ENCODE measurements at places on chromosomes 7 and 10. TPM values are rescaled to one million over a fixed set of nuclear protein-coding genes. Genes with fewer than 3 reads are reported as not detected.
A peak's percentile ranks its signal among the peaks of the same experiment; 100 is the strongest.

Gene CLDN4
- total RNA-seq: 29.5 TPM

GRCh38 chr7:121313220-121313792 lies 15.5 kb upstream of the WNT16 start:
- no peak for DNase-seq

Gene NPFFR1
- not detected for total RNA-seq

DNA sequence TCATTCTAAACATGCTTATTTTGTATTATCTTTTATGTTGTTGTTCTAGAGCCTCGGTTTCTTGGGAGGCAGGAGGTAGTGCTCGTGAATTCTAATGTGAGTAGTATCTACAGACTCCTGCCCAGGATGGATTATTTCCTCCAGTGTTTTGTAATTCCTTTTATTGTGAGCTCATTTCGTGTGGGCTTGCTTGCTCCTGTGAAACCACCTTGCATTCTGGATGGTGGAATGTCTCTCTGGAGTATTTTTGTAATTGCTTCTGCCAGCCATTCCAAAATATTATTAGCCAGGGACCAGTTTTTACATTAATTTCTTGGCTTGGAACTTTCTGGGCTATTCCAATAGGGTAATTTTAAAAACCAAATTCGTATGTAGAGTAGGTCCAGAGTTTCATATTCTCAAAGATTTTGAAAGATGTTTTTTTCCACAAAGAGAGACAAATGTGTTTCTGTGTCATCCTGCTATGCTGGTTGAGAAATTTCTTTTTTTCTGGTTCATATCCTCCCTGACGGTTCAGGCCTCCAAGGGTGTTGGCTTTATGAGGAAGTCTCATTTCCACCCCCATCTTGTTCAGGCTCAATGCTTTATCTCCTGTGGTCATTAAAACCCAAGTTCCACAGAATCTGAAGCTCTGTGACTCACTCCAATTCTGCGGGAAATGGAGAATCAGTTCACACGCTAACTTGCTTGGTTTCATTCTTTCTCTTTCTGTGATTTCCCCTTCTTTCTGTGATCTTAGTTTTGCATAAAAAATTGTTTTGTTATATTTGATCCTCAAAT lies 41.7 kb upstream of the CALD1 start:
- DNase-seq: no peak

DNA sequence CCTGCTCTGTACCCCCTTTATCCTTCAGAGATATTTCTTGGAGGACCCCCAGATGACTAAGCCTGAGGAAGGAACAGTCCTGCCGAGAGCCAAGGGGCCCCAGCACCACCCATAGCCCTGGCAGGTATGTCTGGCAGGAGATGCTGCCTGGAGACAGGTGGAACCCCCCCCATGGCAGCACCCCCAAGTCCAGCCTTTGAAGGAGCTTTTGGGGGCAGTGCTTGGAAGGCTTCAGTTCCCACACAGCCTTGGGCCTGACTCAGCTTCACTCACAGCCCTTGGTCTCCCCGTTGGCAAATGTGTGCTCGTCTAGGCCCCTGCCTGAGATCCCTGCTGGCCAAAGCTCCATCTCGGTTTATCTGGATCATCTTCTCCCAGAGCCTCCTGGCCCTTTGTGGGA lies 23.0 kb upstream of the PCBD1 start:
- DNase-seq: no peak

Gene LIPF
- not detected for total RNA-seq

- DNase-seq: no peak
Measured at GRCh38 chr7:139629392-139630082, 106.1 kb downstream of the CLEC2L start.

GRCh38 chr10:48552946-48553564 lies 51.8 kb downstream of the ARHGAP22 start:
- peak; percentile 60 for DNase-seq

DNA sequence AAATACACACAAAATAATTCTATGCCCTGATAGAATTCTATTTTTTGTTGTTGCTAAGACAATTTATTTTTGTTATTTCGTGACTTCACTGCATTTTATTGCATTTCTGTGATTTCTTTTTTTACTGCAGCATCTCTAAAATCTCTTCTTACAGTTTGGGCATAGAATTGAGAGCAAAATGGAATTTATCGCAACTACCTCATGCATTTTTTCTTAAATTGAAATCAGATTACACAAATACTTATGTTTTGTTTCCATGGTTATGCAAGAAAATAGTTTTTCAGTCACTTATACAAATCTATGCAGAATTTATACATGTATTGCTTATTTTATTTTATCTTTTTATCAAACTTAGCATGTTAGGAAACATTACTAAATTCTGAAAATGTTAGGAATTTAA lies 781.8 kb upstream of the LRRTM3 start:
- no peak for DNase-seq

DNA sequence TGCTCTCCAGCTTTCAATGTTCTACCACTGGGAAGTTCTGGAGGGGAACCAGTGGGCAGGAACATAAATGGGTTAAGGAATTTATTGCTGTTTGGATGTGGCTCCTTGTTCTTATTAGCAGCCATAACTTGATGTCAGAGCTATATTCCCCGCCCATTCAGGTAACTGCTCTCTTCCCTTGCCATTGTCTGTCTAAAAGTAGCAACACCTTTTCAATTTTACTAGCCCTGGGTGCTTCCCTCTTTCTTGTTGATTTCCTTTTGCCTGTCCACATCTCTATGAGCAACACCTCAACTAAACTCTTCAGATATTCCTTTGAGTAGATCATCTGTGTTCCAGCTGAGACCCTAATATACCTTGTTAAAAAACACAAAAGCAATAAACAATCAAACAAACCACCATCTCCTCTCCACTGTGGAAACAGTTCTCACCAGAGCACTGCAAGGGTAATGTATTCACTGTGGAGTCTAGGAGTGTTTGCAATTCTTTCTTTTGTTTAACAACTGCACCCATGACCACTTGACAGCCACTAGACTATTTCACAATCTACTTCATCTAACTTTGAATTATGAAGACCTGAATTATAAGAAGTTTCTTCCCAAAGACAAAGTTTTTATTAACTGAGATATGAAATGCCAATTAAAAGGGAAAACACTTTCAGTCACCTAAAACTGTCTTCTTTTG lies 436.7 kb downstream of the IPMK start:
- DNase-seq: no peak

- DNase-seq: no peak
Measured at GRCh38 chr10:45096001-45096400, 95.3 kb downstream of the ZNF22 start.

DNA sequence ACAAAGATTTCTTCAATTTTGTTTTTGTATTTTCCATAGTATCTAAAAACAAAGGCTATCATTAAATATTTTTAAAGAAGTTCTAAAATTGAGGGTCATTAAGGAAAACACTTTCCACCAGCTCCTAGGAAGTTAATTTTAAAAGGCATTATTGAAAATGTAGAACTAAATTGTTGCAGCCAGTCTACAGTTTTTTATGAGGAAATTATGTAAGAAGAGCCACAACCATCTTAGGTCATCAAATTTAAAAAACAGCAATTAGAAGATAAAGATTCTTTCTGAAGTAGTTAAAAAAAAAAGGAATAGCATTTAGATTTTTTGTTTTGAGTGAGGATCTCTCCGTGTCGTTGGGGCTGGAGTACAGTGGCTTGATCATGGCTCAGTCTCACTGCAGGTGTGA lies 161.7 kb downstream of the NRBF2 start:
- no peak for DNase-seq

Gene CUEDC2
- total RNA-seq: 52.1 TPM

DNA sequence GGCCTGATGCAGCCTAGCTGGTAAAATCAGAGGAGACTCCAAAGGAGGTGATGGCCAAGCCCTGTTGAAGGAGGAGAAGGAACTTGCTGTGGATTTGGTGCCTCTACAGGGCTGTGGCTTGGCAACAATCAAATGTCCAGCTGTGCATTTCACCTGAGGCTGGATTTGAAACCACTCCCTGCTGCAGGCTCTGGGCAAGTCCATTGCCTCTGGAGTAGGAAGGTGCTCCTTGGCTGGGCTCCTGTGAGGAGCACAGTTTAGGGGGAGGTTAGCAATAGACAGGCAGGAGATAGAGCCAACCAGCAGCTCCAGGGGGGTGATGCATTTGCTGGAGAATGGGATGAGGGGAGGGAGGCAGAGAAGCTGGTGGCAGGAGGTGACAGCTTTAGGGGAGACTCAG lies 26.5 kb downstream of the CDH23 start:
- DNase-seq: peak; percentile 74

Gene VWA2
- total RNA-seq: 2.9 TPM

GRCh38 chr10:102814873-102815661 lies 22.1 kb downstream of the CYP17A1 start:
- DNase-seq: no peak

- no peak for DNase-seq
Measured at GRCh38 chr10:100368721-100369120, 21.7 kb downstream of the SCD start.

DNA sequence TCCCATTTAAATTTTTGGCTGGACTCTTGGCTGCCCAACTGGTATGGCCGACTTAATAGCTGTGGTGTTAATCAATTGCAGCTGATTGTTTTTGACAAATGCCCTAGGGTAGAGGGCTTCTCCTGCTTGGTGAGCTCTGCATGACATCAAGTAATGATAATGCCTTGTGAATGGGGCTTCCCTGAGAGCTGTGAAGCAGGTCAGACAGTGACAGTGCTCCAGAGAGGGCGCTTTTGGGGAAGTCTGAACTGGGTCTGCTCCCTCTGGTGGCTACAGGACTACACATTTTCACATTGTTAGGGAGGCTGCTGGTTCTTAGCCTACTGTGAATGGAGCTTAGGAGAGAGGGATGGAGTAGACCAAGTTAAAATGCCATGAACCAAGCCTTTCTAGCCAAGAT lies 98.8 kb downstream of the SDK1 start:
- DNase-seq: no peak

All from vagina (tissue), 2 donors.